ENCODE measurements at places on chromosomes 12 and 14.

DNA sequence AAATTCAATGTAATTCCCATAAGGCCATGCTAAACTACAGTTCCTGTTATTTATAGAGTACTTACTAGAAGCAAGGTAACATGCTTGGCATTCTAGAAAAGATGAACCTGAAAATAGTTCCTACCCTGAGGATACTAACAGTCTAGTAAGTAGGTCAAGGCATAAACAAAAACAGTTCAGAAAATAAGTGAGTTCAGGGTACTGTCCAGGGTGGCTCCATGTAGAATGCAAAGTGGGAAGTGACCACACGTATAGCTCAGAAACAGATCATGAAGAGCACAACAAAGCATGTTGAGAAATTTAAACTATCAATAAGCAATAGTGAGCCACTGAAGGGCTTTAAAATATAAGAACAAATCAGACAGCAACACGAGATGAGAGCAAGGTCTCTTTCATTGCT, 2.3 kb downstream of the TMED10 start:
- DNase-seq, result no peak

DNA sequence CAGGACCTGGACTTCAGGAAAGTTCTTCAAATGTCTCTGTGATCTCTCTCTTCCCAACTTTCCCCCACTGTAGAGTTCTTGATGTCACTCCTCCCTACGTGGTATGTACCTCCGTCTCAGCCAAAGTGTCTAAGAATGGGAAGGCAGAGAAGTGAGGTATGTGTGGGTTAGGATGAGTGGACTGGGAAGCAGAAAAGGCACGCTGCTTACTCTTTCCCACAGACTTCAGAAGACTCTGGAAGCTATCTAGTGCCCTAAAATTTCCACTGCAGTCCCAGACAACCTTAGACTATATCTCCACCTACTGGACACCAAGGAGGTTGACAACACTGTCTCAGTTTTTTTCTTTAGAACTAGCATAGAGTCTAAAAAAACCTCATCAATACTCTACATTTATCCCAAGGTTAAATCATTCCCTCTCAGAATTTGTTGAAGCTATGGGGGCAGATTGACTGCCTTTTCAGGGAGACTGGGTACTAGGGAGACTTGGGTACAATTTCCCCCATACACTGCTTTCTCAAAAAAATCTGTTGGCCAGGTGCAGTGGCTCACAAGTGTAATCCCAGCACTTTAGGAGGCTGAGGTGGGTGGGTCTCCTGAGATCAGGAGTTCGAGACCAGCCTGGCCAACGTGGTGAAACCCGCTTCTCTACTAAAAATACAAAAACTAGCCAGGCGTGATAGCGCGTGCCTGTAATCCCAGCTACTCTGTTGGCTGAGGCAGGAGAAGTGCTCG, 20.6 kb upstream of the ITGA5 start:
- DNase-seq, result peak; percentile 87

GRCh38 chr14:99729991-99730875, 46.1 kb downstream of the CYP46A1 start:
- DNase-seq, result peak; percentile 22

- DNase-seq, result no peak
Observed at GRCh38 chr12:41073633-41074472, 114.3 kb upstream of the PDZRN4 start.

- DNase-seq, result no peak
Observed at GRCh38 chr14:35416108-35416750, 11.7 kb upstream of the NFKBIA start.

- no peak for DNase-seq
Observed at GRCh38 chr12:84701041-84701440, 211.6 kb downstream of the SLC6A15 start.

GRCh38 chr12:29320295-29321085, 60.5 kb downstream of the ERGIC2 start:
- DNase-seq, result peak; percentile 98

- DNase-seq, result no peak
Observed at GRCh38 chr12:117603316-117604113, 242.1 kb upstream of the NOS1 start.

DNA sequence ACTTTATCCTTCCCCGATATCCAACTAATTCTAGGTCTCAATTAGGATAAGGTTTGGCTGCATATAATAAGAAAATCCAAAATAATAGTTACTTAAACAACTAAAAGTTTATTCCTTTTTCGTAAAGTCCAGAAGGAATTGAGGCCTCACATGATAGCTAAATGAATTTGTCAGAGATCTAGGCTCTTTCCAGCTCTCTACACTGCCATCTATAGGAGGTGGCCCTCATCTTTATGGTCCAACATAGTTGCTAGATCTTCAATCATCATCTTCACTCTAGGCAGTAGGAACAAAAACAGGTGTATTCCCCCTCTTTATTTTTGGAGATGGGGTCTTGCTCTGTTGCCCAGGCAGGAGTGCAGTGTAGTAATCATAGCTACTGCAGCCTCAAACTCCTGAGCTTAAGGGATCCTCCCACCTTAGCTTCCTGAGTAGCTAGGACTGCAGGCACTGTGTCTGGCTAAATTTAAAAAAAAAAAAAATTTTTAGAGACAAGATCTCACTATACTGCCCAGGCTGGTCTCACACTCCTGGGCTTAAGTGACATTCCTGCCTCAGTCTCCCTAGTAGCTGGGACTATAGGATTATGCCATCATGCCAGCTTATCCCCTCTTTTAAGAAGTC, 46.5 kb upstream of the SAV1 start:
- peak; percentile 71 for DNase-seq

DNA sequence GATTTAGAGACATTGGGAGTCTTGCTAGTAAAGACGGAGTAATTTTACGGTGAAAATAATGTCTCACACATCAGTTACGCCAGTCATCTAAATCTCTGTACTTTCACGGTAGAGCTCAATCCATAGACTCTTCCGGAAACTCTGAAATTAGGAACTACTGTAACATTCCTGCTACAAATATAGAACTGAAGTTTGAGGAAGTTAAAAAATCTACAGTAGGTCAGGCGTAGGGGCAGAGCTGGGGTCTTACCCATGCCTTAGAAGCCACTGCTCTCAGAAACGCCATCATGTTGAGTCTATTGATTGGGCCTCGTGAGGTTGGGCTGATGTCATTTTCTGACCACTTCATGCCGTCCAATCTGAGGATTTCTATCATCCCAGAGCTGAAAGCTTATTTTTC, 1029.8 kb upstream of the TMEM132C start:
- no peak for DNase-seq

GRCh38 chr12:3168223-3169221, 91.3 kb downstream of the TSPAN9 start:
- peak; percentile 92 for DNase-seq

DNA sequence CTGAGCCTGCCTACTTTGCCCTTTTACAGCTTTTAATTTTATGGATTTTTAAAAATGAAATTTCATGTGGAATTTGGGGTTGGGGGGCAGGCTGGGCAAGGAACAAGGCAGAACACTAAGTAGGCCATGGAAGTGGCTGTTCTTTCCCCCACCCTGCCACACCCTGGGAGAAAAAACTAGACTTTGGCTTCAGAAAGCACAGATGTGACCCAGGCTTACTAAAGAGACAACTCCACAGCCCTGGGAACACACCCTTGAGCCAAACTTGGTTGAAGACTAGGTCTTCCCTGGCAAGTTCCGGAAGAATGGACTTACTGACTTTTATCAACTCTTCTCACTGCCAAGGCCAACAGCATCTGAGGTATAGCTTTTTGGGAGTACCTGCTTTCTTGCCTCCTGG, 40.3 kb downstream of the BAZ2A start:
- no peak for DNase-seq

GRCh38 chr14:65170768-65171507, 68.6 kb upstream of the MAX start:
- peak; percentile 77 for DNase-seq

DNA sequence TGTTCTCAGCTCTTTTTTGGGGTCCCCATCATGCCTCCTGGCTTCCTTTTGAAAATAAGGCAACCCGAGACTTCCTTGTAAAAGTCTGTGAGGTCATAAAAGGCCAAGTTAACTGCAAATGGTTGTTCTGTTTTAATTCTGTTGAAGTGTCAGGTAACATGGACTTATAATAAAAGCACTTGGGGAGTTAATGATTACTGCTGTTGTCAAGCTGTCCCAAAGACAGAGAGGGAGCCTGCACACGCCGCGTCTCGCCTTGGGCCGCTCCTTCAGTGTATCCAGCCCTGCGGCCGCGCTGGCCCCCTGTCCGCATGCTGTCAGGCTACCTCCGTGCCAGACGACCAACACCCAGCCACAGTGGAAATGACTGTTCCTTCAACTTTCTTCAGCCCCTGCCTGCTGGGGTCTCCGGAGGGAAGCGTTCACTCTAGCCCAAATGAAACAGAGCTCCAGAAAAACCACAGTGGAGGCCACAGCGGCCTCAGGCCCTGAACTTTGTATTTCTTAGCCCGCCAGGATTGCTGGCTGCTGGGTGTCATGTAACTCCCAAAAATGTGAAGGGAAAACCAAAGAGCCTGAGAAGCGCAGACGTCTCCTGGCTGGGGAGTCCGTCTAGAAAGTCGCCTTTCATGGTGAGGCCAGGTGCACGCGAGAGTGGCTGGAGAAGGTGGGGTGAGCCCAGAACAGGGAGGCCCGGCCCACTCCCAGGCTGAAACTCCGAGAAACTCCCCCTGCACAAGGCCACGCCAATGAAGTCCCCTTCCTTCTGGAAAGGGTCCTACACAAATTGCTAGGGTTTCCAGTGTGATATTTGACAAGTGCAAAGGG, 189.1 kb downstream of the ZFP36L1 start:
- DNase-seq, result no peak

DNA sequence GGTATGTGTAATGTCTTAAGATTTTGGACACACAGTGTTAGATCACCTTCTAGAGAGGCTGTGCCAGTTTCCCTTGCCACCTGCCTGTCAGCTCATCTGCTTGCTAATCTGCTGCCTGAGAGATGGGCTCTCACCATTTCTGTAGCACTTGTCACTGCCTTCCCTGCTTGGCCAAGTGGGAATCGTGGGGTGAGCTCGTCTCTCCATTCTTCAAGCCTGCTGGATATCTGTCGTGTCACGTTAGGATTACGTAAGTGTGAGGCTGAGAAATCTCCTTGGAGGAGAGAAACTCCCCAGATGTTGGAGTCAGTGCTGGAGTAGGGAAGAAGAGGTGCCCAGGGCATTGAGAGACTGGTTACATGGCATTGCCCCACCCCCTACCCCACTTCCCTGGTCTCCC, 8.6 kb upstream of the RPH3A start:
- no peak for DNase-seq

- no peak for DNase-seq
Observed at GRCh38 chr12:124040291-124040690, 67.3 kb downstream of the ZNF664 start.

- no peak for DNase-seq
Observed at GRCh38 chr14:33862261-33862802, 88.5 kb downstream of the EGLN3 start.

- peak; percentile 93 for DNase-seq
Observed at GRCh38 chr12:101051901-101052550, 158.0 kb downstream of the SLC5A8 start.

DNA sequence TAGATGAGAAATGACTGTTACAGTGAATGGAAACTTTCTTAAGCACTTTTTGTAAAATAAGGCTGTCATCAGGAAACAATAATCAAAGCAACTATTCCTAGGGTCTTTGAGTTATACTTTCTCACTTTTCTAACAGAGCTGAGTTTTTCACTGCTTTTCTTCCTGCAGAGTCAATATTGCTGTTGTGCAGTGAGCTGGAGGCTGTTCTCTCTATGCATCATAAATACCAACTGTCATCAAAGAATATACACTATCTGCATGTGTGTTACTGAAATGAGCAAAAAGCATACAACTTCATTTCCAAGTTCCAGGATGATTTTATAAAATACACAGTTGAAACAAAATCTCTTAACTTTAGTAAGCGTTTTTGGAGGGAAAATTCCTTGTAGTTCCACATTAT, 110.4 kb upstream of the CPSF6 start:
- peak; percentile 14 for DNase-seq

- DNase-seq, result no peak
Observed at GRCh38 chr12:86349196-86349595, 93.0 kb upstream of the MGAT4C start.

- DNase-seq, result no peak
Observed at GRCh38 chr14:22251090-22251489, 337.9 kb downstream of the DAD1 start.

- DNase-seq, result no peak
Observed at GRCh38 chr14:75720842-75721498, 59.9 kb downstream of the TTLL5 start.

DNA sequence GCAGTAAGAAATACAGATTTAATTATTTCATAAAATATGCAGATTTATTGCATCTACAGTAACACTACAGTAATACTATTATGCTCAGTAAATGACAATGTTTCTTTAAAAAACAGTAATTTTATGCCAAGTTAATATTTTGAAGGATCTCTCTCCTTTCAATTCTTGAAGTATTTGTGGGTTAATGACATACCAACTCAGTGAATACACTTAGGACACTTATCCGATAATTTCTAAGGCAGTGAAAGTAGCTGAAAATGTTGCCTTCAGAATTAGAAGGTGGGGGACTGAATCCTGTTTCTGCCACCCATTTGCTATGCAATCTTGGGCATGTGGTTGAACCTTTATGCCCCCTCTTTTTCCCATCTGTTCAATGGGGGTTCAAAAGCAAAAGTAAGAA, 24.8 kb upstream of the IFNG-AS1 start:
- no peak for DNase-seq

- DNase-seq, result peak; percentile 3
Observed at GRCh38 chr12:112252184-112252583, 126.8 kb downstream of the TRAFD1 start.

- DNase-seq, result no peak
Observed at GRCh38 chr14:95389471-95390011, 69.8 kb upstream of the CLMN start.

DNA sequence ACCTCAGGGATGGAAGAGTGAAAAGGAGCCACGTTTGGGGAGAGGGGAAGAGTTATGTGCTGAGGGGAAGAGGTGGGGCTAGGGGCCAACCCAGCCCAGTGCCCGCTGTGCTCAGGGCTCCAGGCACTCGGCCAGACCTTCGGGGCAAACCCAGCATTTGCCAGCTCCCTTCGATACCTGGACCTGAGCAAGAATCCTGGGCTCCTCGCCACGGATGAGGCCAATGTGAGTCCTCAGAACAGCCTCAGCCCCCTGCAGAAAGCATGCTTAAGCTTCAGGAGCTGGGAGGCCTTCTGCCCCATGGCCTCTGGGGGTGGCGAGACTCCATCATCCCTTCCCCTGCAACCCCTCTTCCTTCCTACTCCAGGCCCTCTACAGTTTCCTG, 5.0 kb downstream of the CARMIL3 start:
- no peak for DNase-seq

- DNase-seq, result peak; percentile 89
Observed at GRCh38 chr12:51904951-51905470, 2.3 kb upstream of the ACVRL1 start.

GRCh38 chr12:75933101-75933500, 98.5 kb downstream of the PHLDA1 start:
- DNase-seq, result peak; percentile 93

- DNase-seq, result peak; percentile 67
Observed at GRCh38 chr12:127306604-127307215, 960.3 kb upstream of the TMEM132C start.

DNA sequence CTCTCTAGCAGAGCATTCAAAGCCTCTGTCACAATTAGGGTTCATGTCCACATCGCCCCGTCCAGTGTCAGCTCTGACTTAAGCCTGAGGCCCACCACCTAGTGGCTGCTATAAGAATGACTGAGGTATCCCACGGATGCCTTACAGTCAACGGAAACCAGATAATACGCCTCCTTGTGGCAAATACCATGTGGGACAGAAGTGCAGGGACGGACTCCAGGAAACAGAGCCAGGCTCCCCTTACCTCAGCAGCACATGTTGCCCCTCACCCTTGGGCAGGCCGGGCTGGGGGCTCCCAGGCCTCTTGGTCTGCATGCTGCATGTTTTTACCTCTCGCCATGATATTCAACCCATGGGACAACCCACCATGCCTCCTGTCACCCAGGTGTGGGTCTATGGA, 86.3 kb downstream of the VWF start:
- peak; percentile 57 for DNase-seq
